ENCODE measurements at places on chromosomes 5 and 9.

GRCh38 chr5:132916086-132916485 lies 42.6 kb downstream of the LEAP2 start:
- DNase-seq = no peak

DNA sequence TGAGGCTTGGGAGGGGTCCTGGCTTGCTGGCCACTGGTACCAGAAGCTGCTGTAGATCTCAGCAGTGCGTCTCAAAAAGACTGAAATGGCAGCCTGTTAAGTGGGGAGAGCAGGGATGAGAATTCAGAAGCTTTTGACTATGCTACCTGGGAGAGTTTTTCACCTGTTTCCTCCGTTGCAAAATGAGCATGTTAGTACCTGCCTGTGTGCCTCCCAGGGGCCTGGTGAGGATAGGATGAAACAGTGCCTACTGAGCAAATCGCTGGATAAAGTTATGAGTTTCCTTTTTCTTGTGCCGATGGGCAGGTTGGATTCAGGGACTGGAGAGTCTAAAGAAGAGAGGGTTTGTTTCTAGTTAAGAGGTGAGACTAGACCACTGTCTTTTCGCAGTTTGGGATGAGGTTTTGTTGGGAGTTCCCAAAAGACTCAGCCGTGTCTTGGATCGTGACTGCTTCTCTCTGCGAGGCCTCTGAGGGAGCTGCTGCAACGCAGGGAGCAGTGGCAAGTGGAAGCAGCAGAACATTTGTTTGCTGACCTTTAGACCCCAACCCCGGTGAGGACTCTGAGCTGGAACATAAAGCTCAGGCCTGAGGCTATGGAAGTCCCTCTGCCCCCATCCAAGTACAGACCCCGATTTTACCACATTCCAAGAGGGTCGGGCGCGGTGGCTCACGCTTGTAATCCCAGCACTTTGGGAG lies 1.4 kb downstream of the RALGPS1 start:
- no peak for DNase-seq

DNA sequence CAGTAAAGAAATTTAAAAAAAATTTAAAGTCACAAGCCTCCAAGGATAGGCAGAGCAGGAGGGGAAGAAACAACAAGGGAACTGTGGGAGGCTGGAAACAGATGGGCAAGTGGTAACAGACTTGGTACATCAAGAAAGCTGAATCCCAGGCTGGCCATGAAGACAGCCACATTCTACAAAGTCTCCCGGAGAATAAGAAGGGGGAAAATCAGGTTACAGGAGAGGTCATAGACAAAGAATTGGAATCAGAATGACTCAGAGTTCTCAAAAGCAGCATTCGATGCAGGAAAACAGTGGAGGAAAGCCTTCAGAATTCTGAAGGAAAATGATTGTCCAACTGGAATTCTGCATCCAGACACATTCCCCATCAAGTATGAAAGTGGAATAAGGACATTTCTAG lies 129.7 kb downstream of the ADAMTS2 start:
- DNase-seq = peak; percentile 31

DNA sequence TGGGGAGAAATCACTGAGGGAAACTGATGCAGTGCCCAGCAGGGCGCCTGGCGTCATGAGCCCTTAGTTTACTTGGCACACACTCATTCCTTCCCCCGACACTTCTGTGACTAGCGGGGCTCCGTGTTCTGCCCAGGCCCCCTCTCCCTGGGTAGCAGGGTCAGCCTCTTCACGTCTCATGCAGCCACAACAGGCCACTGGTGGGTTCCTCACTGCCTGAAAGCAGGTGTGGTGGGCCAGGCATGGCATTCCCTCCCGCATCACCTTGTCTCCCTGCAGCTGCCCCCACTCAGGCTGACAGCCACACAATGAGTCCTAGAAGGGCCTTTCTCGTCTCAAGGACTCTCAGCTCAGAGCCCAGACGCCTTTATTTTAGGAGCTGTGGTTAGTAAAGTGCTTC lies 51.1 kb upstream of the CPLX2 start:
- DNase-seq = no peak

DNA sequence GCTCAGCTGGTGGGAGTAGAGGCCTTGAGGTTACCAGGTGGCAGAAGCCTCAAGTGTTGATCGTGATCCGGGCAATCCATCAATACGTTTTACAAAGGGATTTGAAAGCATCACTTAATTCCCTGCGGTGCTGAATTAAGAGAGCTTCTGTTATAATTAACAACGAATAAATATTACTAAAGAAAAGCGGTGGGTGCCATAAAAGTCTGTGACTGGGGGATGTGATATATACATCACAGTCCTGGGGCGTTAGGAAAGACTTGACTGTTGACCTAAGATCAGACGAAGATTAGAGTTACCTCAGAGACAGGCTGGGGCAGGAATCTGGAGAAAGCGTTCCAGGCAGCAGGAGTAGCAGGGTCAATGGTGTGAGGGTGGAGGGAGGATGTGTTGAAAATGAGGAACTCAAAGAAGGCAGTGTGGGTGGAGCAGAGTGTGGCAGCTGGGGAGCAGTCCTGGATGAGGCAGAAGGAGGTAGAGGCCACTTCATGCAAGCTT lies 6.7 kb upstream of the C5orf63 start:
- peak; percentile 11 for DNase-seq

DNA sequence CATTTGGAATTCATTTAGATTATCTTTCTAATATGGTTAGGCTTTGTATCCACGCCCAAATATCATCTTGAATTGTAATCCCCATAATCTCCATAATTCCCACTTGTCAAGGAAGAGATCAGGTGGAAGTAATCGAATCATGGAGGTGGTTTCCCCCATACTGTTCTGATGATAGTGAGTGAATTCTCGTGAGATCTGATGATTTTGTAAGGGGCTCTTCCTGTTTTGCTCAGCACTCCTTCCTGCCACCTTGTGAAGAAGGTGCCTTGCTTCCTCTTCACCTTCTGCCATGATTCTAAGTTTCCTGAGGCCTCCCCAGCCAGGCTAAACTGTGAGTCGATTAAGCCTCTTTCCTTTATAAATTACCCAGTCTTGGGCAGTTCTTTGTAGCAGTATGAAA lies 527.5 kb upstream of the ARRDC3 start:
- DNase-seq = no peak

DNA sequence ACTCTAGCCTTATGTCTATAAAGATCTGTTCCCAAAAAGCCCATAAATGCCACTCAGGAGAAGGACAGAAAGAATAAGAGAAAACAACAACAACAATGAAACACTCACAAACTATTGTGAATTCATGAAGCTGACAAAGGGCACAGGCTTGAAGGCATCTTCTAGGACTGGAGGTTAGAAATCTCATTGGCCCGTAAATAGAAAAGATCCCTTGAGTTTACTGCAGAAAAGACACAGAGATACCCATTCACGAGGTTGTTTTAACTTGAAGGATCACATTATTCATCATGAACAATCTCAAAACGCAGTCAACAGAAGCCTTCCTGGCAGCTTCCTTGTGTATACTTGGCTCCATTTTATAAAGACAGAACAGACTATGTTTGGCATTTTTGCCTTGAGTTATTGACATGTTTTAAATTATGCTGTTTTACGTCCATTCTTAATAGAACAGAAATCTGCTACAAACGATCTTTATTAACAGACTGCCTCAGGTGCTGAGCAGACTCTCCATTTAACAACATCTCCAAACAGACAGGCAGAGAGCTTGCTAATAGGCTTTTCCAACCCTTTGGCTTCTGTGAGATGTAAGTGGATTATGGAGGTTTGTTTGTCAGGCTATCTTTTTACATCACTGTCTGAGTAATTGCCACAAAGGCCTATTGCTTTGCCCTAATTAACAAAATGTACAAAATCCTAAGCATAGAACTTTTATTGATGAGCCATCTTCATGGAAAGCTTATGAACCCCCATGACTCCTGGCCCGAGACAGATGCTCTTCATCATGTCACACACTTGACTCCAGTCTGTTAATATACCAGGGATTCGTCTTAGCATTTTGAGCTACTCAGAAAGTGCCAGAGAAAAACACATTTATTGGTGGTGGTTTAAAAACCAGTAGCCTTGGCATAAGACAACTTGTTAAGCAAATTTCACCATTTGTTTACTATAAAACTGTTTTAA lies 735.3 kb upstream of the ZNF608 start:
- no peak for DNase-seq

GRCh38 chr9:120389300-120389699 lies 190.7 kb downstream of the CDK5RAP2 start:
- DNase-seq = no peak

- no peak for DNase-seq
These were observed 236.0 kb downstream of the MED10 start for GRCh38 chr5:6142353-6142752.

DNA sequence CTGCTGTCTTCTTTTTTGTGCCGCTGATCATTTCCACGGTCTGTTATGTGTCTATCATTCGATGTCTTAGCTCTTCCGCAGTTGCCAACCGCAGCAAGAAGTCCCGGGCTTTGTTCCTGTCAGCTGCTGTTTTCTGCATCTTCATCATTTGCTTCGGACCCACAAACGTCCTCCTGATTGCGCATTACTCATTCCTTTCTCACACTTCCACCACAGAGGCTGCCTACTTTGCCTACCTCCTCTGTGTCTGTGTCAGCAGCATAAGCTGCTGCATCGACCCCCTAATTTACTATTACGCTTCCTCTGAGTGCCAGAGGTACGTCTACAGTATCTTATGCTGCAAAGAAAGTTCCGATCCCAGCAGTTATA lies 17.1 kb downstream of the F2R start:
- DNase-seq = no peak

GRCh38 chr5:114238771-114239313 lies 123.0 kb upstream of the KCNN2 start:
- DNase-seq = peak; percentile 56

DNA sequence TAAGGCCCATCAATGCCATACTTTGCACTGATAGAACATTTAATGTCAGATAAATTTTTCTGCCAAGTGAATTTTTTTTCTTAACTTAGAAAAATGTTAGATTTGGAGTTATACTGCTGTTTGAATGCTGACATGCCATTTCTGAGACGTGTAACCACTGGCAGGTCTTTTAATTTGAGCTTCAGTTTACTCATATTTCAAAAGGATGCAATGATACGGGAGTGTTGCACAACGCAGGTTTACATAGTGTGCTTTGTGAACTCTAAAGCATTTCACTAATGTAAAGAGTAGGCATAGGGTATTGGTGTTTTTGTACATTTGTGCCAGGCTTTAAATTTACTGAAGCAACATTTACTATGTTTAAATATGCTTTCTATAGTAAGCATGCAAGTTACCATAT lies 4.2 kb downstream of the ZBTB43 start:
- no peak for DNase-seq

- no peak for DNase-seq
These were observed 101.6 kb upstream of the BASP1 start for GRCh38 chr5:17115855-17116254.

DNA sequence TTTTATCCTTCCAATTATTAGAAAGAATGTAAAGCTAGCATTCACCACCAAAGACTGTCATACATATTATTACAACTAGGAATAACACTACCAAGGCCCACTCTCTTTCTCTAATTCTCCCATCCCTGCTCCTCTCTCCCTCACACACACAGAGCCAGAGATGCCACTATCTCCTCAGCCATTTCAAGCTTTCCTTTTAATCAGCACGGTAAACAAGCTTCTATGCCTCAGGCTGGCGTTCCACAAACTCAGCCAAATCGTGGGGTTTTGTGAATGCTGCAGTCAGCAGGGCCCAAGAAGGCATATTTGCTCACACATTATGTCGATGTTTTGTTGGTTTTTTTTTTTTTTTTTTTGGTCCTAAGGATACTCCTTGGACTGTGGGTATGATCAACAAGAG lies 979.9 kb upstream of the DMAC1 start:
- no peak for DNase-seq

- DNase-seq = peak; percentile 63
These were observed 10.8 kb downstream of the KCNV2 start for GRCh38 chr9:2727966-2728613.

GRCh38 chr9:135536216-135536615 lies 9.7 kb upstream of the OBP2A start:
- peak; percentile 25 for DNase-seq

- DNase-seq = no peak
These were observed 57.0 kb downstream of the PDE8B start for GRCh38 chr5:77267496-77267895.

GRCh38 chr9:13990994-13991393 lies 322.9 kb downstream of the NFIB start:
- no peak for DNase-seq

- DNase-seq = no peak
These were observed 280.1 kb upstream of the PDE4D start for GRCh38 chr5:60173667-60174066.

GRCh38 chr9:89597711-89598362 lies 7.0 kb upstream of the GADD45G start:
- DNase-seq = peak; percentile 58

DNA sequence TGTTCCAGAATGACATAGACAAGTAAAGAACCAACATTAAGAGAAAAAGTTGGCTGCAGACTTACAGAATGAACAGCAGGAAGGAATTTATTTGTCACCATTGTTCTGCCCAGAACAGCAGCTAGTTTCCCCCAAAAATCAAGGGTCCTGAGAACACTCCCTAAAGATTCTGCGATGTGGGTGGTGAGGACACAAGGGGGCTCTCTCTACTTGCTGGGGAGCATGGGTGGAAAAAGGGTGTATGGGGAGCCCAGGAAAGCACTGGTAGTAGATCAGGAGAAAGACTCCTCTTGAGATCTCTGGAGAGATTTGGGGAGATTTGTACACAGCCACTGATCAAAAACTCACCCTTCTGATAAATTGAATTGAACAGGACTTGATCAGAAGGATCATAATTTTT lies 316.5 kb downstream of the KCTD16 start:
- no peak for DNase-seq

DNA sequence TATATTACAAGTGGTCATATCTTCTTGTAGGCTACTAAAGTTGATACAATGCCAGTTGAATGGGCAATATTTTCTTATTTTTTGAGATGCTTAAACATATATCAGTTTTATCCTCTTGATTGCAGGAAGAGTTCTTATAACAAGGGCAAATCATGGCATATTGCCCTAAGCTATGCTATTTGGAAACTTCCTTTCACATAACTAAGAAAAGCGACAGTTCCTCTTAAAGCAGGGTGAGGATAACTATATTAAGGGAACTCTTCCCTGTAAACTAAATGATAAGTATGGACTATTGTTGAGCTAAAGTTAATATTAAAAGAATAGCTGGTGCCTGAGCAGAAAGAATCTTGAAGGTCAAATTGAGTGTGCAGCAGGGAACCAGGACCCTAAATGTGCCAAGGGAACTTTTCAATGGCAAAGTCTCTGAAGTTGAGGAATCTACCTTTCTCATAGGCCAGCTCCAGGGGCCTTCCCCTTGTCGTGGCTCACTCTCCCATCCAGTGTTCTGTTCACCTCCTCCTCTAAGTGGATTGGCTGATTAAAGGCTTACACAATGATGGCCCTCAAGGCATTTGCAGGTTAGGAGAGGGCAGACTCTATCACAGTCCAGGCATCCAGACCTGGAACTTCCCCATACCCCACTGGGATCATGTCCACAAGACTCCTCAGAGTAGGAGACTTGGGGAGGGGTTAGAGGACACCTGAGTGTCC lies 26.8 kb downstream of the FYB1 start:
- DNase-seq = no peak

GRCh38 chr9:83956436-83957247 lies 23.4 kb downstream of the HNRNPK start:
- peak; percentile 74 for DNase-seq

Measured in EL (cell line).